ENCODE measurements at places on chromosomes 6 and 20.

DNA sequence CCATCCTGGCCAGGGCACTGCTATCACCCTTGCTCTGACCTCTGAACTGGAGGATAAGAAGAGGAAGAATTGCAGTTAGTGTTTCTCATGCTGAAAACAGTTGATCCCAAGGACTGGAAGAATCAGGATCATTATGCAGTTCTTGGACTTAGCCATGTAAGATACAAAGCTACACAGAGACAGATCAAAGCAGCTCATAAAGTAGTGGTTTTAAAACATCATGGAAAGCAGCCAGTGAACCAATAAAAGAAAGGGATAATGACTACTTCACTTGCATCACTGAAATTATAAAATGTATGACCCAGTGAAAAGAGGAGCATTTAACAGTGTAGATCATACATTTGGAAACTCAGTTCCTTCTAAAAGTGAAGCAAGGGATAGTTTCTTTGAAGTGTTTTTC, 47.7 kb downstream of the DNAH8 start:
- DNase-seq = no peak

- no peak for DNase-seq
Observed at GRCh38 chr6:166595061-166595780, 8.7 kb upstream of the RAMACL start.

- DNase-seq = no peak
Observed at GRCh38 chr6:150299873-150300485, 68.8 kb upstream of the IYD start.

DNA sequence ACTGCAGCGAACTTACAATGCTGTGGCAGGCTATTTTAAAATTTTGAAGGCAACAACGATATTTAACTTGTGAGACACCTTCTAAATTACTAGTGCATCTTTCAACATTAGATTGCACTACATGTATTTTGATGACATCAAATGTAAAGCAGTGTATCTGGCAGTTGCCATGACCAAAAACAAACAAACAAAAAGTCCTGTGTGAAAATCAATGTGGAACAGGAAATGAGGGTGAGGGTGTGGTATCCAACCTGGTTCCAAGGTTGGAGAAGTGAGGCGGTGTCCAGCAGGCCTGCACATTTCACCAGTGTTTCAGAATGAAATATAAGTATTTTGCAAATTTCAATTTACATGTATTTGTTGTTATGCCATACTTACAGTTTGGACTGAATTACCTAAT, 112.0 kb downstream of the LAMP5 start:
- DNase-seq = no peak

DNA sequence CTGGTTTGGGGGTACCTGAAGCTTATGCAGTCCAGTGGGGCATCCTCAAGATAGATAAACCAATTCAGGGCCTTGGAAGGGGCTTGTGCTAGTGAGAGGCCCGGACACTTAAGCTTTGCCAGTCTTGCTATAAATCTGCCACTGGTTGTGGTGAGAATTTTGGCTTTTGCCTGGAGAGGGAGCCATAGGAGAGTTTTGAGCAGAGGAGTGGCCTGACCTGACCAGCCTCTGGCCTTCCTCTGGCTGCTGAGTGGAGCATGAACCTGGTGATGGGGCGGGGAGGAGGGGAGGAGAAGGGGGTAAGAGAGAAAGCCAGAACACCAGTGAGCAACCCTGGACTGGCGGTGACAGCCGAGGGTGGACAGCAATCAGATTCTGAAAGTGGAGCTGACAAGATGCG, 7.1 kb downstream of the TMEM74B start:
- DNase-seq = peak; percentile 29

GRCh38 chr20:38421915-38422314, 13.2 kb downstream of the SNHG17 start:
- no peak for DNase-seq

DNA sequence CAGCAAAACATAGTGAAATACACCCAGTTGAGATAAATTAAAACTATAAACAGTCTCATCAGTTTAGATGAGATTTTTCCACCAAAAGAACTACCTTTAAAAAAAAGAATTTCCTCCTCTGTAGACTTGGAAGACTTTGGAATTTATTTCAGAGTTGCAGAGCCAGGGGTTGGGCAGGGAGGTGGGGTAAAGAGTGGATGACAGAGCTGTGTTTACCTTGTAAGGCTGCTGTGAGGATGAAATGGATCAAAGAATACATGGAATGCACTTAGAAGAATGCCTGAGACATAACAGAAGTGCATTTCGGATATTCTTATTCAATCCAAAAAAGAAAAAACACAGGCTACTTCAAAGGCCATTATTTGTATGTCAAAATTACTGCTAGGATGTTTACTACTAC, 6.4 kb upstream of the LY86 start:
- no peak for DNase-seq

GRCh38 chr6:16733085-16733484, 28.2 kb downstream of the ATXN1 start:
- no peak for DNase-seq

DNA sequence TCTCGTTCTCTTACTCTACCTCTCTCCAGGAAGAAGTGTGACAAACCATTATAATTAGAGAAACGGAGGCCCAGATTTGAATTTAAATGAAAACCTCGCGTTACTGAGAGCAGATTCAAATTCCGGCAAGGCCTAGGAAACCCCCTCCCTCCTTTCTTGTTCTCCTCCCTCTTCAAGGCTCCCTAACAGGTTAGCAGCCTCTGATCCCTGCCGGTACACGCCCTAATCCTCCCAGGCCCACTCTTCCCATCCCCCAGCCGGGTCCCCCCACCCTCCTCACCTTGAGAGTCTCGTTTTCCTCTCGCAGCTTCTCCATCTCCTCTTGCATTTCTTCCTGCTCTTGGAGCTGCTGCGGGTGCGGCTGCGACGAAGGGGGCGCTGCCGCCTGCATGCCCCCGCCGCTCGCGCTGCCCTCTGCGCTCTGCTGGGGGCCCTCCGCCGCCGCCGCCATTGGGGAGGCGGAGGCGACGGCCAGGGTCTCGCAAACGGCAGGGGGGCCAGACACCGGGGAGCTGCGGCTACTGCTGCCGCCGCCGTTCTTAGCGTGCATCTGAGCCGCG, 3.8 kb downstream of the MTCL3 start:
- no peak for DNase-seq

Data from SW 1271 (cell line).